ENCODE measurements at places on chromosomes 7 and 10.

- DNase-seq, result no peak
Observed at GRCh38 chr7:116731445-116732335, 59.7 kb downstream of the MET start.

- DNase-seq, result no peak
Observed at GRCh38 chr10:84375011-84375410, 46.6 kb downstream of the CCSER2 start.

GRCh38 chr10:80498833-80499741 is 38.6 kb upstream of the SH2D4B start:
- DNase-seq, result peak; percentile 78

DNA sequence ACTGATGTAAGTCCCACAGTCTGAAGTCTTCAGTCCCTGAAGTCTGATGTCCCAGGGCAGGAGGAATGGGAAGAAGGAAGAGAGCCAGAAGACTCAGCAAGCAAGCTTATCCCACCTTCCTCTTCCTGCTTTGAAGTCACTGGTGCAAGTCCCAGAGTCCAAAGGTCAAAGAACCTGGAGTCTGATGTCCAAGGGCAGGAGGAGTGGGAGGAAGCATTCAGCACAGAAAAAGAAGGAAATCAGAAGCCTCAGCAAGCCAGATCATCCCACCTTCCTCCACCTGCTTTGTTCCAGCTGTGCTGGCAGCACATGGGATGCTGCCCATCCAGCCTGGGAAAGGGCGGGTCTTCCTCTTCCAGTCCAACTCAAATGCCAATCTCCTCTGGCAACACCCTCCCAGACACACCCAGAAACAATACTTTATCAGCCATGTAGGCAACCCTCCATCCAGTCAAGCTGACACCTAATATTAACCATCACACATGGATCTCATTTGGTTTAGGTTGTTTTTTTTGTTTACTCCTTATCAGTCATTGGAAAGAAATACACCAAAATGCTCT is 50.9 kb downstream of the ADAM12 start:
- no peak for DNase-seq

DNA sequence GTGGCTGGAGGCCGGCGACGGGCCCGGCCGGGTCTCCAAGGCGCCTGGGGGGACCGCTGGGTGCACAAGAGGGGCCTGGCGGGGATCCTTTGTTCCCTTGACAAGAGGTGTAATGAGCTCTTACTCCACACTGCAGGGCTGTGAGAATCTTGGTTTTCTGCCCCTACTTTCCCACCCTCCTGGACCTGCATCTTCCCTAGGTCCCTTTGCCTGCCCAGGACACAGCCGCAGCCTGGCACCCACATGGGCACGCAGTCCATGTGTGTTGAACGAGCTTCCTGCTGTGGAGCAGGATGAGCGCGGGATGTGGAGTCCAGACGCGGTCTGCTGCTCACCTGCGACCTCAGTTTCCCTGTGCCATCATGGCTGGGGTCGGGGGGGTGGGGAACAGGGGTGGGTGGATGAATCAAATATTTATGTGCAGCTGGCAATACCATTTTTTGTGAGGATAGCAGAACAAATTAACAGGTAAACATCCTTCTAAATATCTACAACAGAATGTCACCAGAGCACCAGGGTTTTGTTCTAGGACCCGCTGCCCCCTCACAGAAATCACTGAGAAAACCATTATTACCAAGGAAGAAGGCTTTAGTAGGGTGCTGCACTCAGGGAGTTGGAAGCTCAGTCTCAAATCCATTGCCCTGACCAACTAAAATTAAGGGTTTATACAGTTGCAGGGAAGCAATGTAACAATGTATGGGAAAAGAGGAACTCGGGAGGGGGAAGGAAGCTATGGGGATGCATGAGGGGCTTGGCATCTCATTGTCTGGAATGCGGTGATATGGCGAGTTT is 474 bp upstream of the NSMCE4A start:
- DNase-seq, result no peak
